ENCODE measurements at places on chromosomes 11 and 22.

DNA sequence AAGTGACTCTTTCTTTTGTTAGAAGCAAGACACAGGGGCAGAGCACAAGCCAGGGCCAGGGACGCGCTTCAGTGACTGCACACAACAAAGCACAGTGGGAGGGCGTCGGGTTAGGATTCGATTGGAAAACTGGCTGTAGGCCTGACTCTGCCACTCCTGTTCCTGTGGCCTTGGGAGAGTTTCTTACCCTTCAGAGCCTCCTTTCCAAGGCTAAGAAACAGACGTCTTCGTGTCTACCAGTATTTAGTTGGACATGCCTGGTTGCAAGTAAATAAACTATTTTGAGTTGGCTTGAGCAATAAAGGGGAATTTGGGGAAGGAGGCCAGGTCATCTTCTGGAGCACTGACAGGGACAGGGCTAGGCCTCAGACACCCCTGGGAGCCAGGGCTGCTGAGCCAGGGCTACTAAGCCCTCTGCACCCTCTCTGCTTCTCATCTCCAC lies 549.1 kb downstream of the INSC start:
- no peak for DNase-seq

DNA sequence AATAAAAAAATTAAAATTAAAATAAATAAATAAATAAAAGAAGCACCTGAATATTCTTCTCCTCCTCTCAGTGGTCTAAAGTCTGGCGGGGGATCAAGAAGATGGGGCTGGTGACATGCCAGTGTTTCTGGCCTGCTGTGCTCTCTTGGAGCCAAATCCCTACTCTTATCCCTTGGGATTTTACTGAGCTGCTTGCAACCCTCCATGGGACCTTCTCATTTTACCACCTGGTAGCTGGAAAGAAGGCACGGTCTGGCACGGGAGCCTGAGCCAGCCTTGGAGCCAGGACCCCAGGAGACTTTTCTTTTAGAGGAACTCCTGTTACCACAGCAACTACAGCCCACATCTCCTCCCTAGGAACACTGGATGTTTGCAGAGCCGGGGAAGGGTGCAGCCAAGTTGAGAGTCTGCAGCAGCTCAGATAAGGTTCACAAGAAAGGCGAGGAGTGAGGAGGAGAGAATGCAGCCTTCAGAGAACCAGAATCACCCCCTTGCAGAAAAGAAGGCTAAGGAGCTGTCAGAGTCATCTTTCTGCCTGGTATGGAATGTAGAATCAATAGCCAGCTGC lies 21.4 kb downstream of the CD6 start:
- no peak for DNase-seq

- no peak for DNase-seq
Observed at GRCh38 chr11:60706931-60707330, 7.5 kb downstream of the MS4A8 start.

DNA sequence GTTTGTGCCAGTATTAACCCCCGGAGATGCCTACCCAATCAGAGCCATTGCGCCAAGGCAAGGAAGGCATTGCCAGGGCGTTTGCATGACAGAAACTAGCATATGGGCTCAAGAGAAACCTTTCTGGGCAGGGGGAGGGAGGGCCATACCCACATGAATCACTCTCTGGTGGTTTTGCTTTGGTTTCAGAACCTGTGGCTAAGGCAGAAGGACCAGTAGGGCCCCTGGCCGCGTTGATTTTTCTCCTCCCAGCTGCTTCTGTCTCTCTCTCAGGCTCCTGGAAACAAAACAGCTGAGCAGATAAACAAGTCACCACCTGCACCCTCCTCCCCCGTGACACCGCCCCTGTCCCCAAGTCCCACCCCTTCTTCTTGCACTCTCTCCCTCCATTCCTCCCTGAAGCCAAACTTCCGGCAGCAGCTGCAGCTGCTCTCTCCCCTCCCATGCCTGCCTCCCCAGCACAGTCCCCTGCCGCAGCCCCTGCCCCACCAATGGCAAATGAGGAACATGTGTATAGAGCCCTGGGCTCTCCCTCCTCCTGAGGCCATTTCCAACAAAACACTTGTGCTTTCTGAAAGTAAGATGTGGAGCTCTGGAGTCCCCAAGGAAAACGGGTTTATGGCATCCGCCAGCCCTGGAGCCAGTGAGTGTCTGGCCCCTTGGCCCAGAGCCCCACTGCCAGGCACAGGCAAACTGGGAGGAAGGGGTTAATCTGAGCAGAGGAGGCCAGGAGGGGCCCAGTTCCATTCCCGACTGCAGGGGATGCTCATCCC lies 39.0 kb upstream of the ADA2 start:
- no peak for DNase-seq

GRCh38 chr11:9210922-9211320 lies 54.2 kb downstream of the DENND5A start:
- no peak for DNase-seq

DNA sequence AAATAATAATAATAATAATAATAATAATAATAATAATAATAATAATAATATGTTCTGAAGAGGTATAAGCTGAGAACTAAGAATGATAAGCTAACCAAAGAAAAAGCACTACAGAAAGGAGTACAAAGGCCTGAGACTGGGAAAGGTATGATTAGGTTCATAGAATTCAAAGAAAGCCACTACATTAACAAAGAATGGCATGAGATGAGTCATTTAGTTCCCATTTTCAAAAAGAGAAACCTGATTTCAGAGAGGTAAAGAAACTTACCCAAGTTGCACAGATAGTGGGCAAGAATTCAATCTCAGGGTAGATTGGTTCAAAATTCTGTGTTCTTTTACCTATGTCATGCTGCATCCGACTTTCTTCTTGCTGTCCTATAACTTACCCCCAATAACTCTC lies 350.9 kb downstream of the TTC28 start:
- DNase-seq, result no peak

DNA sequence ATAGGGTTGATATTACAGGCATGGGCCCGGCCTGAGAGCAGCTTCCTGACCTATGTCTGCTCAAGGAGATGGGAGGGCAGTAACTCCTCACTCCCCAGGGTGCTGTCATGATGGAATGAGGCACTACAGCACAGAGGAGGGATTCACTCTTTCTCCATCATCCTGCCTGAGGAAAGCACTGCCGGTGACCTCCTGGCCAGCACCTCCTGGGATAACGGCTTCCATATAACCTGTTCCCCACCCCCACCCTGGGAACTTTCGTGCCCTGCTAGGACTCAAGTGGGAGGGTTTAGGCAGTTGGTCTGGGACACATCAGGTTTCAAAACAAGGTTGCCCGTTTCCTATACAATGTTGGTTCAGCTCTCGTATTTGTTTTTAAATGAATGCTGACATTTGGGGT lies 42.7 kb upstream of the MN1 start:
- no peak for DNase-seq

DNA sequence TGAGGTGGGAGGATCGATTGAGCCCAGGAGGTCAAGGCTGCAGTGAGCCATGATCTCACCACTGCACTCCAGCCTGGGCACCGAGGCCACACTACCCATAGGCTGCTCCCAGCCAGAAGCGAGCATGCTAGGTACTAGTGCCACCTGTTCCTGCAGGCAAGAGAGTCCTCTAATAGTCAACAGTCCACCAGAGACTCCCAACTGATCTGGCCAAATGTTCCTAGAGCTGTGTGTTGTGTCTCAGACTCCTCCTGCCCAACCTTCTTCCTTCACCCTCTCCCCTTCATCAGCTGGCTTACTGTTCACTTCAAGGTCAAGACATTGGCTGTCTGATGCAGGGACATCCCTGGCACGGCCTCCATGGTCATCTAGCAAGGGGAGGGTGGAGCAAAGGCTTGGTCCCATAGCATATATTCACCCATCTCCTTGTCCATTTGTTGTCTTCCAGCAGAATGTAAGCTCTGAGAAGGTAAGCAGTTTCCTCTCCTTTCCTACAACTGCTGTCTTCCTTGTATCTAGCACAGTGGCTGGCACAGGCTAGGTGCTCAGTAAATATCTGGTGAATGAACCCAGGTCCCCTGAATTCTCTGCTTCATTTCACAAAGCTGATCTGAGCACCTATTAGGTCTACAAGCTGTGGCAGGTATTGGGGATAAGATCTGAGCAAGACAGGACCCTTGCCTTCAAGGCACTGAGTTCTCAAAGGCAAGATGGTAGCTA lies 126.2 kb upstream of the SERPIND1 start:
- no peak for DNase-seq

DNA sequence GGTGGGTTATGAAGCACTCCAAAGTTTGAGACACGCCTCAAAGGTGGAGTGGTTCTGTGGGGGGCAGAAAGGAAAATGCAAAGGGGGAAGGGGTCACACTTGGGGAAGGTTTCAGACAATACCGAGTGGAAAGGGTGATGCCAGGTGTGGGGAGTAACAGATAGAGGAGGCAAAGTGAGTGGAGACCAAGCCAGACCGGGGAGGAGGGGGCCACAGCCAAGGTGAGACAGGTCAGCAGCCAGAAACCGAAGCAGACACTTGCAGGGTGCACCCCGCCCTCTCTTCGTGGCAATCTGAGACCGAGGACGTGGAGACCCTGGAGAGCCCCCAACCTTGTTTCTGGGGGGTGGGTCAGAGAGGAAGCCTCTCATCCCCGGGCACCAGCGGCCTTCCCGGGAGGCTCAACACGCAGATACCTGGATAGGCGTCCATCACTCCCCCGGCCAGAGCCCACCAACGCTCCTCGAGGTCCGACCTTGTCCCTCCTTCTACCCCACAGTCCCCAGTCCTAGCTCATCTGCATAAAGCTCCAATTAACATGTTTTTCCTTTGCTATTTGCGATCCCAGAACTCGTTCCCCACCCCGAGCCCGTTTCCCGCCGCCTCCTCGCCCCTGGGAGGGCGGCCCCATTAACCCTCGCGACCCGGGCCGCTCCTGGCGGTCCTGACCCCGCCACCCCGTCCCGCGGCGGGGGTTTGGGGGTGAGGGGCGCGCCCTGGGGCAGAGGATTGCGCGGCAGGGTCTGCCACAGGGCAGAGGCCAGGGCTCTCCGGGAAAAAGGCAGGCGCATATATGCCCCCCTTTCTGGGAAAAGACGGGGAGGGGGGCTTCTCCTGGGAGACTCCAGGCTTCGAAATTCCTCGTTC lies 21.8 kb downstream of the RTN4RL2 start:
- DNase-seq, result no peak

- DNase-seq, result no peak
Observed at GRCh38 chr11:18615628-18616392, 16.2 kb downstream of the MISFA start.

- DNase-seq, result no peak
Observed at GRCh38 chr11:105361651-105362050, 222.1 kb upstream of the CARD18 start.

DNA sequence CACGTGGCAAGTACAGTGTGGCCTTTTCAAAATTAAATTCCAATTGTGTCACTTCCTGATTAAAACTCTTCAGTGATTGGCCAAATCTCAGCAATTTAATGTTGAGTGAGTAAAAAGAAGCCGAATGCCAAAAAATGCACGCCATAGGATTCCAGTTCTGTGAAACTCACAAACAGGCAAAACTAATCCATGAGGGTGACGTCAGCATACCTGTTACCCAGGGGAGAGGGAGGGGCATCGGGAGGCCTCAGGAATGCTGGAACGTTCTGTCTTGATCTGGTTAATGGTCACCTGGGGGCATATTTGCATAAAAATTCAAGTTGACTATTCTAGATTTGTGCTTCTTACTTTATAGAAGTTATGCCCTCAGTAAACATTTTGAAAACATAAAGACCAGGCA lies 39.9 kb upstream of the RAB1B start:
- no peak for DNase-seq

DNA sequence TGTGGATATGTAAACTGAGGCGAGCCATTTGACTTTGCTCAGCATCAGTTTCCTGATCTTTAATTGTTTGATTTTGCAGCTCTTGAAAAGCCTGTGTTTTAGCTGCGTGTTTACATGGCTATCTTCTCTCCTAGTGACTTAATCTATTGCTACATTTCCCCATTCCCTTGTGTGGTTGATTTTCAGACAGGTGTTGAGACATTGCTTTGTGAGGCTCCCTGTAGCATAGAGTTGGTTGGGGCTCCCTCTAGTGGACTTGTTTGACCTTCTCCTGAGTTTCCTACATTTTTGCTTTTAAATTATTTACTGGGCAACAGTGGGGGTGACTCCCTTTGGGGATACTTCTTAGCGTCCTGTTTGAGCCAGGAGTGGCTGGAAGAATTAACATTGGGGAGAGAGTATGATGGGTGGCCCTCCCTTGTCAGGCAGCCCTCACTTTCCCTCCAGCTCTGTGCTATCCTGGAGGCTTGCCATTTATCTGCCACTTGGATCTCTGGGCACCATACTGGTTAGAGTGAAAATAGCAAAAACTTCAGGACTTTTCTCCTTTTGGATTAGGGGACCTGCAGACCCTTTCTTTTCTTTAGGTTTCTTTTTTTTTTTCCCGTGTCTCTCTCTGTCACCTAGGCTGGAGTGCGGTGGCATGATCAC lies 9.2 kb upstream of the CBL start:
- peak; percentile 81 for DNase-seq

DNA sequence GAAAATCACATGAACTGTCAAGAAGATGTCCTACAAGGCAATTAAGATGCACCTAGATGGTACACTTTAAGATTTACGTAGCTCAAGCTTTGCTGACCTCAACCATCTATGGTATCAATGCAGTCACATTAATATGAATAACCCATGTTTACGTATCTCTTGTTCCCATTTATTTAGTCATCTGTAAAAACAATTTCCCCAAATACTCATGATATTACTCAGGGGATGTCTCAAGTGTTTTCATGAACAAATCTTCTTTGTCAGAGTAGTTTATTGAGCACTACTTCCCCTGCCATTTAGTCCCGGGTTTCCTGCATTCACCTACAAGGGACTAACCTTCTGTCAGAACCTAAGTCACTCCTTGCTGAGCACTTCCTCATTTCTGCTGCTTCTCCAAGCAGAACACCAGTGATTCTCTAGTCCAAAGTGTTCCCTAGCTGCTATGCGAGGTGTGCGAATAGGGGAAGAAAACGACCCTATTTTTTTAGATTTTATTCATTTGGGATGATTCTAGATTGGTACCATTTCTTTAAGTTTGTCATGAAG lies 554.3 kb upstream of the LRRC4C start:
- no peak for DNase-seq

DNA sequence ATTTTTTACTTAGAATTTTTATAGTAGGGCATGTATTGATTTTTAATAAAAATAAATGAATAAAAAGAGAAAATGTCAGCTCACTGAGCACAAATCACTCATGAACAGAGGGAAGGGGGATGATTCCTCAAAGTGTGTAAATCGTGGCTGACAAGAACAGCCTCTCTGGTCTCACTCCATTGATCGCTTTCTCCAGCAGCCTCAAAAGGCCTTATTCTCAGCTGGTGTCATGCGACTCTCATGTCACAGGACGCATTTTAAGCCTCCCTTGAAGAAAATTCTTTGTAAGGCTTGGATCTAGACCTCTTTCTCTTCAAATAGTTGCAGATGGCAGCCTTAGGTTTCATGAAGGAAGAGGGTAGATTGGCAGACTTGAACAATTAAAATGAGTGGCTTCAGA lies 33.9 kb upstream of the SLC5A12 start:
- no peak for DNase-seq

- DNase-seq, result no peak
Observed at GRCh38 chr22:20957683-20958431, 9.2 kb upstream of the AIFM3 start.

DNA sequence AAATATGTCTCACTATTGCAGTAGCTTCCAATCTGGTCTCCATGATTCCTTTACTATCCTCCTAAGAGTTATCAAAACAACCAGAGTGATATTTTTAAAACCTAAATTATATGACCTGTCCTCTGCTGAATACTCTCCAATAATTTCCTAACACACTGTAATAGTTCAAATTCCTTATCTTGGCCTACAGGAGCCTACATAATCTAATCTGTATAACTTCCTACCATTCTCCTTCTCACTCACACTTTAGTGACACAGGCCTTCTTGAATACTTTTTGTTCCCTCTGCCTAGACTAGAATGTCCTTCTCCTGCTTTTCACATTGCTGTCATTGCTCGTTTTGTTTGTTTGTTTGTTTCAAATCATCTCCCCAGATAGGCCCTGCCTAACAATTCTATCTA lies 9.4 kb downstream of the FHIP1B start:
- peak; percentile 3 for DNase-seq

- no peak for DNase-seq
Observed at GRCh38 chr11:32162906-32163305, 72.0 kb downstream of the RCN1 start.

Data from endothelial cell of umbilical vein (primary cell).